ENCODE measurements at places on chromosomes 16 and 17.

DNA sequence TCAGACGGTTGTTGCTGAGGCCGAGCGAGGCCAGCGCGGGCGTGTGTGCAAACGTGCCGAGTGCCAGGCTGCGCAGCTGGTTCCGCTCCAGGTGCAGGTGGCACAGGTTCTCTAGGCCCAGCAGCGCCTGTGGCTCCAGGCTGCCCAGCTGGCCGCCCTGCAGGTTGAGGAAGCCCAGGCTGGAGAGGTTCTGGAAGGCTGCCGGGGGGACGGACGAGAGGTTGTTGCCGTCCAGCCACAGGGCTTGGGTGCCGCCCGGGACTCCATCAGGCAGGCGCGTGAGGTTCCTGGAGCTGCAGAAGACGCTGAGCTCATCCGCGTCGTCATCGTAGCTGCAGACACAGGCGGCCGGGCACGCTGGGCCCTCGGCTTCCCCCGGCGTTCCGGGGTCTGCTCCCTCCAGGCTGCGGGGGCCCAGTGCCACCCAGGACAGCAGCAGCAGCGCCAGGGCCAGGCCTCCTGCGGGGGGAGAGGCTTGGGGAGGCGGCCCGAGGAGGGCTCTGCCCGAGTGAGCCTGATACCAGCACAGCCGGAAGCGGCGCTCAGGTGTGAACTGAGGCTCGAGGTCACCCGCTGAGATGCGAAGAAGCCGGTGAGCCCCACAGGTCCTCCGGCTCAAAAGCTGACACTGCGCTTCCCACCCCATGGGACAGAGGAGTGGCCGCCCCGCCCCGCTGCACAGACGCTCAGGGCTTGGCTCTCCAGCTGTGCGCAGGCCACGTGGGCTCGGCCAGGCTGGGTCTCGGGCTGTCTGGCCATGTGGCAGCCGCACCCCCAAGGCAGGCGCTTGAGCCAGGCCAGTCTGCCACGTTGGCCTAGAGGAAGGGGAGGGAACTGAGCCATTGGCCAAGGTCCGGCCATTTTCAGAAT lies 1.3 kb downstream of the IGFALS start:
- DNase-seq: no peak

DNA sequence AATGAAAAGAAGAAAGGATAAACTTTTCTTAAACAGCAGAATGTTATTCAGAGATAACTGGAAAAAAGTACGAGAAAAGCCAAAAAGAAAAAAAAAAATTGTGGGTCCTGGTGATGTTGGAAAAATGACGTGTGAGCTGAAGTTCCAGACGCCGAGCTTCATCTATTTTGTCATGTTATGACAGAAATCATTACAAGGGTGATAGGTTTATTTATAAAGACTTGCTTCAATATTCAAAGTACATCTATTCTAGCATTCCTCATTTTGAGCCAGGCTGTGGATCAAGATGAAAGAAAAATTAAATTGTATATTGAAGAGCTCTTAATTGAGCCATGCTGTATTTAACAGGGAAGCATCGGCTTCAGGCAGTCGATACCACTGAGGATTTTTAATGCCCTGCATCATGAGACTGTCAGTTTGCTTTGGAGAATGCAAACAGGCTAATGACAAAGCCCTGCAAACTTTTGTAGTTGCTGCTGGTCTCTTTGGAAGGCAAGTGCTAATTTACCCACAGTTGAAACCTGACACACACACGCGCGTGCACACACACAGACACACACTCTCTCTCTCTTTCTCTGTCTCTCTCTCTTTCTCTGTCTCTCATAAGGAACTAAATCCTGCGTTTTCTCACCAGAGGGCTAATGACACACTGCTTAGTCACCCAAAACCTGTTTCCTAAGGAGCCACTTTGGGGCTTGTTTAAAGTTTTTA lies 110.7 kb downstream of the WWOX start:
- DNase-seq: no peak

DNA sequence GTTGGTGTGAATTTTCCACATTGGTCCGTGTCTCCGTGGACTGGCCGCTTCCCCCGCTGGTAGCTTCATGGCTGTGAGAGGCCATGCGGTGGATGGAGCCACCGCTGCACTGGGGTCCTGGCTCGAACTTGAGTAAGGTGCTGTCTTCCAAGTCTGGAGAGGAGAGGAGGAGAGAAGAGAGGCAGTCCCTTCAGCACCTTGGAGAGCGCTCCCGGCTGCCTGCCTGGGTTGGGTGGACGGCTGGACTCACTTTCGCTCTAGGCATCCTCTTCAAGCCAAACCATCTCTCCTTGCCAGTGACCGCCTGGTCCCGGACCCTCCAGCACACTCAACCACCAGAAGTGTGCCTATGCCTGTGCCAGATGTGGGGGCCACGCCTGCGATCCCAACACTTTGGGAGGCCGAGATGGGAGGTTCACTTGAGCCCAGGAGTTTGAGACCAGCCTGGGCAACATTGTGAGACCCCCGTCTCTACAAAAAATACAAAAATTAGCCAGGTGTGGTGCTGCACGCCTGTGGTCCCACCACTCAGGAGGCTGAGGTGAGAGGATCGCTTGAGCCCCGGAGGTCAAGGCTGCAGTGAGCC lies 6.2 kb downstream of the JPH3 start:
- no peak for DNase-seq

- DNase-seq: no peak
Measured at GRCh38 chr17:69762359-69762758, 312.7 kb upstream of the KCNJ16 start.

All from stimulated activated CD4-positive, alpha-beta T cell treated with anti-CD3 and anti-CD28 coated beads, TNF-alpha, amount 100 ng/mL, for 4 hours (primary cell).